ENCODE measurements at places on chromosomes 3 and 15. TPM values are rescaled to one million over a fixed set of nuclear protein-coding genes. Genes with fewer than 3 reads are reported as not detected.
A peak's percentile ranks its signal among the peaks of the same experiment; 100 is the strongest.

DNA sequence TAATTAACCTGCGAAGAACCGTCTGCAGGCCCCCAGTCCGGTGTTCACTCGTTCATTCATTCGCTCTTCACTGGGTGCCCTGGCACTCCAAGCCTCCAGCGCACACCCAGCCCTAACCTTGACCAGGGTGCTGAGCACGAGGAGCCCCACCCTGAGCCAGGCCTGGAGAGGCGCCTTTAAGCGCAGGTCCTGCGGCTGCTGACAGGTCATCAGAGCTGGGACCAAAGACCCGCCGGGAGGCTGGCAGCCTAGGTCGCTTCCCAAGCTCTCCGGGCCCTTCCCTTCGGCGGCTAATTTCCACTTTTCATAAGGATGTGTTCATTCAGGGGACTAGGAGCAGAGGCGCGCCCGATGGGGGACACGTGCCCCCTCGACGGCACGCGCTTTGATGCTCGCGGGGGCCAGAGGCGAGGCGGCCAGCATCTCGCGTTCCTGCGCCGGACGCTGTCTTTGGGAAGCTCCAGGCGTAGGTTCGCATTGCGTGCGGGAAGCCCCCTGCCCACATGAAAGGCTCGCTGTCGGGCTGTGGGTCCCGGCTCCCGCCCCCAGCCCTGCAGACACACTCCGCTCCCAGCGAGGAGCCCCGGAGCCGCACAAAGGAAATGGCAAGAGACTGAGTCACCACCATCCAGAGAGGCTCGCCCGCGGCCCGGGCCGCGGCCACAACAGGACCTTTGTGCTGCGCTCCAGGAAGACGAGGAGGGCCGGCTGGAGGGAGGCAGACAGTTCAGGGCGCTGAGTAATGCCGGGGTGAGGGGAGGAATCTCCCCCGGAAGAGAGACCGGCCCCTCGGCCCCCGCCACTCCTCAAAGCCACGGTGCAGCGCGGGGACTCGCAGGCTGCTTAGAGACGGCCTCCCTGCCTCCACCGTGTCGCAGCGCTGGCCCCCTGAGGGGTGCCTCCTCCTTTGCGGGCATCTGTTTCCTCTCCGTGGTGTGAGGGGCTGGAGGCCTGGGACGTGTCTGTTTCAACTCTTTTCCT lies 266.4 kb upstream of the HES1 start:
- peak; percentile 70 for DNase-seq
- peaks cover 19% of the 10 kb centered on the region for H3K27me3 ChIP-seq
- H3K4me3 ChIP-seq: no peak overlapping the region
- H3K36me3 ChIP-seq: no peaks in the 10 kb centered on the region

The POLQ gene
- total RNA-seq: 23.6 TPM

The IGSF11 gene
- 0.07 TPM for total RNA-seq

The SMAD6 gene
- total RNA-seq: 0.25 TPM

- peaks cover 7% of the 10 kb centered on the region for H3K27me3 ChIP-seq
- no peaks in the 10 kb centered on the region for H3K4me1 ChIP-seq
- no peak overlapping the region for H3K27ac ChIP-seq
- no peaks in the 10 kb centered on the region for H3K36me3 ChIP-seq
- DNase-seq: no peak
- no peak overlapping the region for H3K4me3 ChIP-seq
Measured at GRCh38 chr3:192417017-192417416, 310.3 kb downstream of the FGF12 start.

DNA sequence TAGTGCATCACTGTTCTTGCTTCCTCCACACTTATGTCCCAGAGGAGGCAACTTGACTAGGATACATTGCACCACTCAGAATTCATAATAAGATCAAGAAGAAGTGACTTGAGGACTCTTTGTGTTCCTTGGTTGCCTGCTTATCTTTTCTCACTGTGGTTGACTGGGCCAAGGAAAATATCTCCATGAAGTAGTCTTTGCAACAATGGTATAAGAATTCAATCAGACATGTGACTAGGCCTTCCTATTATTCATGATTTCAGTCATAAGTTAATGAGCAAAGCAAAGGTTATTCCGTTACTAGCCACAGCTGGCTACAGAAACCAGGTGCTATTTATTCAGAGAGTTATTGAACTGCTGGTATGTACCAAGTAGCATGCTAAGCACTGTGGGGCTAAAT lies 359.3 kb downstream of the RORA start:
- no peak overlapping the region for H3K4me3 ChIP-seq
- H3K4me1 ChIP-seq: no peaks in the 10 kb centered on the region
- no peak overlapping the region for H3K27ac ChIP-seq
- DNase-seq: no peak

DNA sequence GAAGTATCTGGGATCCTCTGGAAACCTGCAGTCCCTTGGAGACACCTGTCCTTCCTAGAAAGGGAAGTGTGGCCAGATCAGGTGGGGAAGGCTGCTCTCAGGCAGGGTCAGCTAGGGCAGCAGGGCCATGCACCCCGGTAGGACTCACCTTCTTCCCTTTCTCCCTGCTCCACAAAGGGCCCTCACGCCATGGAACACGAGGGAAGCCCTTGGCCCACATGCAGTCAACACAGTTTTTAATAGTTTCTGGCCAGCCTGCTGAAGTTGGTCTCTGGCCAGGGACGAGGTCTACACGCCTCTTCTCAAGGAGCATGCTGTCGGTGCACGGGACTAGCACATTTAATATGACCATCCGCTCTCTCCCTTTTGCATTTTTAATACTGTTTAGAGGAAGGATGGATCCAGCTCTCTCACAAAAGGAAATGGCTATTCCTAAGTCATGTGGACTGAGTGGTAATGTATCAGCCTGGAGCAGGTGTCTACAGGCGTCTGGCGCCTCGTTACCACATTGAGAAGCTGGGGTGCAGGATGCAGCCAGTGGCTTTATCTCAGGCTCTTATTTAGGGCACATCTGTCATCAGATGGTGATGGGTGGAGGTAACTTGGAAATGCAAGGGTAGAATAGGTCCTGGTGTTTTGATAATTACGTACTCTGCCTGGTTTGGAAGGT lies 153.9 kb downstream of the KLF13 start:
- H3K36me3 ChIP-seq: peaks cover 70% of the 10 kb centered on the region
- no peak for DNase-seq
- peak overlapping the region; percentile 50 for H3K4me3 ChIP-seq
- H3K27ac ChIP-seq: peak overlapping the region; percentile 64

The SYNPR gene
- not detected for total RNA-seq

GRCh38 chr3:105512061-105512460 lies 145.4 kb downstream of the ALCAM start:
- no peak overlapping the region for H3K4me3 ChIP-seq
- no peaks in the 10 kb centered on the region for H3K4me1 ChIP-seq
- no peak for DNase-seq
- H3K36me3 ChIP-seq: no peaks in the 10 kb centered on the region
- H3K27me3 ChIP-seq: no peaks in the 10 kb centered on the region
- no peak overlapping the region for H3K27ac ChIP-seq

GRCh38 chr3:30544812-30545211 lies 61.6 kb upstream of the TGFBR2 start:
- H3K27ac ChIP-seq: no peak overlapping the region
- H3K4me1 ChIP-seq: peaks cover 15% of the 10 kb centered on the region
- DNase-seq: peak; percentile 4
- H3K36me3 ChIP-seq: no peaks in the 10 kb centered on the region
- H3K4me3 ChIP-seq: no peak overlapping the region

DNA sequence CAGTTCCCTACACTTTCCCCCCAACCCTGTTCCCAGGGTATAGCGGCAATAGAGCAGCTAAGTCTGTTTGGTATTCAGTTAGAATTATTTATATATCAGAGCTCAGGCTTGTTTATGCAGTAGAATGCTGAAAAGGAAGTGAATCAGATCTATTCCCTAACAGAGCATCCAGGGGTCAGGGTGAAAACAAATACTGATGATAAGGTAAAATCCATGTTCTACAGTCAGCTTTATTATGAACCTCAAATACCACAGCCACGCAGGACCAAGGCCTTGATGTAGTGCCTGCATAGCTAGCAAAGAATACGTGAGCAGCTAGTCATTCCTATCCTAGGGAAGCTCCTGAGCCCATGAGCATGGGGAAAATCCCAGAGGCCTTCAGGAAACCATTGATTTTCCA lies 229.7 kb upstream of the ICE2 start:
- DNase-seq: no peak
- H3K27ac ChIP-seq: no peak overlapping the region
- no peaks in the 10 kb centered on the region for H3K4me1 ChIP-seq
- H3K36me3 ChIP-seq: no peaks in the 10 kb centered on the region

- no peak for DNase-seq
- H3K4me1 ChIP-seq: no peaks in the 10 kb centered on the region
Measured at GRCh38 chr3:151538456-151539393, 77.9 kb upstream of the IGSF10 start.

- peak; percentile 87 for DNase-seq
- H3K36me3 ChIP-seq: no peaks in the 10 kb centered on the region
- H3K27me3 ChIP-seq: peaks cover 3% of the 10 kb centered on the region
- no peak overlapping the region for H3K4me3 ChIP-seq
Measured at GRCh38 chr3:61894988-61895935, 333.9 kb downstream of the PTPRG start.

DNA sequence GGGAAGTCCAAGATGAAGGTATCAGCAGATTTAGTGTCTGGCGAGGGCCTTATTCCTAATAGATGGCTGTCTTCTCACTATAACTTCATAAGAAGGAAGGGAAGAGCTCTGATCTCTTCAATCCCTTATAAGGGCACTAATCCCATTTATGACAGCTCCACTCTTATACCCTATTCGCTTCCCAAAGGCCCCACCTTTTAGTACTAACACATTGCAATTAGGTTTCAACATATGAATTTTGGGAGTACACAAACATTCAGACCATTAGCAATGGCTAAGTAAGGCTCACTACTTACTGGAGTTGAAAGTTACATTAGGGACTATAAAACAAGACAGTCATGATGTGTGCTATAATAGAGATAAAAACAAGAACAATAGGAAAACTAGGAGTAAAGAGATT lies 118.9 kb downstream of the NECTIN3 start:
- no peaks in the 10 kb centered on the region for H3K36me3 ChIP-seq
- DNase-seq: no peak
- H3K4me1 ChIP-seq: peaks cover 7% of the 10 kb centered on the region
- no peak overlapping the region for H3K4me3 ChIP-seq

- no peak for DNase-seq
- H3K27me3 ChIP-seq: peaks cover 15% of the 10 kb centered on the region
- no peaks in the 10 kb centered on the region for H3K4me1 ChIP-seq
- no peak overlapping the region for H3K4me3 ChIP-seq
Measured at GRCh38 chr15:61106044-61106834, 122.9 kb downstream of the RORA start.

GRCh38 chr3:188192034-188192433 lies 38.1 kb downstream of the LPP start:
- H3K27ac ChIP-seq: no peak overlapping the region
- no peak for DNase-seq
- no peaks in the 10 kb centered on the region for H3K27me3 ChIP-seq
- no peak overlapping the region for H3K4me3 ChIP-seq

GRCh38 chr3:50268703-50269451 lies at the start of gene SEMA3B:
Gene SEMA3B (plus strand): TSS chr3:50269147. CDS start chr3:50269241, 94 bp downstream.
- H3K4me3 ChIP-seq: no peak within 1 kb of the TSS
- H3K36me3 ChIP-seq: no peaks in the 10 kb centered on the region
- no peak for DNase-seq
- peaks cover 22% of the 10 kb centered on the region for H3K27me3 ChIP-seq
- H3K27ac ChIP-seq: peak within 1 kb of the TSS; percentile 5
- H3K4me1 ChIP-seq: peaks cover 12% of the 10 kb centered on the region

GRCh38 chr15:90086868-90087268 lies 15.4 kb downstream of the IDH2 start:
- no peak overlapping the region for H3K4me3 ChIP-seq
- H3K27ac ChIP-seq: no peak overlapping the region
- H3K36me3 ChIP-seq: peaks cover 41% of the 10 kb centered on the region
- peaks cover 8% of the 10 kb centered on the region for H3K4me1 ChIP-seq

- DNase-seq: no peak
- no peaks in the 10 kb centered on the region for H3K4me1 ChIP-seq
- peaks cover 2% of the 10 kb centered on the region for H3K27me3 ChIP-seq
- H3K27ac ChIP-seq: no peak overlapping the region
Measured at GRCh38 chr3:130779486-130779885, 32.9 kb upstream of the PIK3R4 start.

- H3K4me3 ChIP-seq: no peak overlapping the region
- no peak overlapping the region for H3K27ac ChIP-seq
- DNase-seq: no peak
- peaks cover 2% of the 10 kb centered on the region for H3K36me3 ChIP-seq
- no peaks in the 10 kb centered on the region for H3K27me3 ChIP-seq
- H3K4me1 ChIP-seq: no peaks in the 10 kb centered on the region
Measured at GRCh38 chr3:112874725-112875124, 28.1 kb upstream of the CD200R1L start.

The CHRFAM7A gene
- 0.77 TPM for total RNA-seq

DNA sequence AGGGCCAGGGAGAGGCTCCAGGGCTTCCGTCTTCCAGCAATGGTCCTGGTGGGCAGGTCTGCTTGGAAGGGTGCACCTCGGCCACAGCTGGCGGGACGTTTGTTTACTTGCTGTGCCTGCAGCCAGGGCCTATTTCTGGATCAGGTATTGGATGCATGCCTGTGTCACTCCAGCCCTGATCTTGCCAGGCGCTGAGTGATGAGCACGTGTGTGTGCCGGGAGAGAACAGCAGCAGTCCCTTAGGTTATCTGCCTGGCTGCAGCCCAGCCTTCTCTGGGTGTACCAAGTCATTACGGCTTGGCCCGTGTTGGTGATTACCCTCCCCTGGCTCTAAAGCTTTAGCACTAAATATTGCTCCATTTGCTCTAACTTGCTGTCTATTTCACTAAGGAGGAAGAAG lies 14.9 kb downstream of the CCDC32 start:
- H3K4me1 ChIP-seq: no peaks in the 10 kb centered on the region
- no peak overlapping the region for H3K4me3 ChIP-seq
- H3K27me3 ChIP-seq: no peaks in the 10 kb centered on the region
- H3K27ac ChIP-seq: no peak overlapping the region
- no peak for DNase-seq

GRCh38 chr3:87272718-87273341 lies 3.6 kb downstream of the POU1F1 start:
- H3K4me3 ChIP-seq: no peak overlapping the region
- no peaks in the 10 kb centered on the region for H3K36me3 ChIP-seq
- no peak overlapping the region for H3K27ac ChIP-seq

The TGM5 gene
- total RNA-seq: 0.22 TPM

The TAGLN3 gene
- 1.2 TPM for total RNA-seq

GRCh38 chr15:85557385-85557784 lies 177.0 kb downstream of the AKAP13 start:
- no peak overlapping the region for H3K4me3 ChIP-seq
- DNase-seq: no peak
- peaks cover 13% of the 10 kb centered on the region for H3K36me3 ChIP-seq
- peaks cover 58% of the 10 kb centered on the region for H3K4me1 ChIP-seq
- no peaks in the 10 kb centered on the region for H3K27me3 ChIP-seq

DNA sequence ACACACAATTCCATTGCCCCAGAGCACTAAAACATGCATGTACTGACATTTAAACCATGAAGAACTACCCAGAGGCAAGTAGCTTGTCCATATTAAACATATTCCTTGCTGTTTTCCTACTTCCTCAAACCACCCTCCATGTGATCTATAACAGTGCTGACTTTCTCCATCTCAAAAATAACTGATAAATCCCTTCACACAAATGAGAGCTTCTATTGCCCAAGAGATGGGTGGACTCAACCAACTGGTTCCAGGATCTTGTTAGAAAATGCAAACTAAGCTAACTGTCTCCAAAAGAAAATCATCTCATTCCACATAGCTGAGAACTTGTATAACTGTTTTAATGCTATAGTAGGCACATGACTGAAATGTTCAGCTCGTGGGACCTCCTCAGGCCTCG lies 29.6 kb downstream of the DCLK3 start:
- H3K4me3 ChIP-seq: no peak overlapping the region
- no peaks in the 10 kb centered on the region for H3K4me1 ChIP-seq
- DNase-seq: no peak
- no peaks in the 10 kb centered on the region for H3K27me3 ChIP-seq
- no peaks in the 10 kb centered on the region for H3K36me3 ChIP-seq

All from activated CD8-positive, alpha-beta T cell treated with anti-CD3 and anti-CD28 coated beads for 36 hours (primary cell).